ENCODE measurements at places on chromosomes 2 and 18.

GRCh38 chr2:43576981-43577892 is 18.6 kb downstream of the THADA start:
- DNase-seq, result no peak

DNA sequence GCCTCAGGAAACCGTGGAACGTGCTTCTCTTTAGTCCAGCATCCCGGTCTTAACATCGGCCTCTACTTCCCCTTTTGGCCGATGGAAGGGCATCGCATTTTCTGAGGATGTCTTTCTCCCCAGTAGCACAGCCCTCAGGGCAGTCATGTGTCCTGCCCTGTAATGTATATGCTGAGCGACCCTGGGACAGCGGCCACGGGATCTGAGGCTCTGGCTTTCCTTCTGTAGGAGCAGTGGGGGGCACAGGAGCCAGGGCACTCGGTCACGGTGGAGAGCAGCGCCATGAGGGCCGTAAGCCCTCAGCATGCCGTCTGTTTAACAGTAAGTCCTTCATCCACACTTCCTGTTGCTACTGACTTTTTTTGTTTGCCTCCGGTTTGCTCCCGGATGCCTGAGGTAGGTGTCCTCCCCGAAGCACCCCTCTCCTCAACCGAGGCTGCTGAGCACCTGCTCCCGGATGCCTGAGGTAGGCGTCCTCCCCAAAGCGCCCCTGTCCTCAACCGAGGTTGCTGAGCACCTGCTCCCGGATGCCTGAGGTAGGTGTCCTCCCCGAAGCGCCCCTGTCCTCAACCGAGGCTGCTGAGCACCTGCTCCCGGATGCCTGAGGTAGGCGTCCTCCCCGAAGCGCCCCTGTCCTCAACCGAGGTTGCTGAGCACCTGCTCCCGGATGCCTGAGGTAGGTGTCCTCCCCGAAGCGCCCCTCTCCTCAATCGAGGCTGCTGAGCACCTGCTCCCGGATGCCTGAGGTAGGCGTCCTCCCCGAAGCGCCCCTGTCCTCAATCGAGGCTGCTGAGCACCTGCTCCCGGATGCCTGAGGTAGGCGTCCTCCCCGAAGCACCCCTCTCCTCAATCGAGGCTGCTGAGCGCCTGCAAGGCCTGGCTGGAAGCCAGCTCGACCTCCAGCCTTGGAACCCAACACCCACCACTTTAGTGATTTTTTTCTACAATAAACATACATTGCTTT is 169.3 kb downstream of the HDAC4 start:
- DNase-seq, result no peak

GRCh38 chr2:195648787-195649186 is 8.2 kb upstream of the SLC39A10 start:
- DNase-seq, result no peak

DNA sequence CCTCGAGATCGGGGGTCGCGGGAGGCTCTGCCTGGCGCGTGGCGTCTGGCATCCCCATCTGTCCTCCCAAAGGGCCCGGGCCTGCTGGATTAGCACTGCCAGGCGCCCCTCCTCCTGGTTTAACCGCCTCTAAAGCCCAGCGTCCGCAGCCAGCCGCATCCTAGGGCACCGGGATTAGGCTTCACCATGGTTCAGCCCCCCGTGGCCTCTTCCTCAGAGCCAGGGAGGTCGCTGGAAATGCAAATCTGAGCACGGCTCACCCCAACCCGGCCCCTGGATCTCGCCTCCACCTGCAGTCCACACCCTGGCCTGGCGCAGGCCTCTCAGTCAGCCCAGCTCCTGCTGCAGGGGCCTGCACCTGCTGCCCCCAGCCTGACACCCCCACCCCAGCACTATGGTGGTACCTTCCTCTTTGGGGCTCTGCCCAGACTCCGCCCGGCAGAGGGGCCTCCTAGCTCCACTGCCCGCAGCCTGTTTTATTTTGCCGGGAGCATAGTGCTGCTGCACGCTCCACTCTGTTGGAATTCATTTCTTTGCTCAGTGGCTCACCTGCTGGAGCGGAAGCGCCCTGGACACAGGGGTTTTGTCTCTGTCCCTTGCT is 13.2 kb downstream of the PRELID3A start:
- DNase-seq, result no peak

DNA sequence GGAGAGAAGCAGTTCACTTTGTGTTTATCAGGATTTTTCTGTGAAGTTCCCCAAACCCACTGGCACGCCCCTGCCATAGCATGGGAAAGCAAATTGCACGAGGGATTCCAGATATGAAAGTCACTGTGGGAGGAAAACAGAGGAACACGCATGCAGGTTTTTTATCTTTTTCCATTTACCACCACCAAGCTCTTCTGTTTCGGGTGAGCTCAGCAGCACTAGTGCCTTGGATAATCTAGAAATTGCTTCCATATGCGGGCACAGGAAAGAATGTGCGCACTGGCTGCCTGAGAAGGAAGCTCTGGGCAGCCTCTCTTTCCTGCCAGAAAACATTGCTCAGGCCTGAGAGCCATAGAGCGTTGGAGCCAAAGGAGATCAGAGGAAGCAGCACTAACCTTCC is 65.9 kb upstream of the WIPF1 start:
- DNase-seq, result no peak

- no peak for DNase-seq
Observed at GRCh38 chr2:204538182-204539018, 6.9 kb upstream of the PARD3B start.

GRCh38 chr18:42778024-42778423 is 337.5 kb downstream of the RIT2 start:
- no peak for DNase-seq

- DNase-seq, result no peak
Observed at GRCh38 chr2:20231159-20231558, 6.2 kb upstream of the SDC1 start.

GRCh38 chr2:239549711-239550255 is 149.0 kb upstream of the HDAC4 start:
- DNase-seq, result no peak
